ENCODE measurements at places on chromosomes 5 and 9.
A peak's percentile ranks its signal among the peaks of the same experiment; 100 is the strongest.

GRCh38 chr5:1488882-1489680 lies 34.7 kb downstream of the LPCAT1 start:
- peak; percentile 87 for DNase-seq

DNA sequence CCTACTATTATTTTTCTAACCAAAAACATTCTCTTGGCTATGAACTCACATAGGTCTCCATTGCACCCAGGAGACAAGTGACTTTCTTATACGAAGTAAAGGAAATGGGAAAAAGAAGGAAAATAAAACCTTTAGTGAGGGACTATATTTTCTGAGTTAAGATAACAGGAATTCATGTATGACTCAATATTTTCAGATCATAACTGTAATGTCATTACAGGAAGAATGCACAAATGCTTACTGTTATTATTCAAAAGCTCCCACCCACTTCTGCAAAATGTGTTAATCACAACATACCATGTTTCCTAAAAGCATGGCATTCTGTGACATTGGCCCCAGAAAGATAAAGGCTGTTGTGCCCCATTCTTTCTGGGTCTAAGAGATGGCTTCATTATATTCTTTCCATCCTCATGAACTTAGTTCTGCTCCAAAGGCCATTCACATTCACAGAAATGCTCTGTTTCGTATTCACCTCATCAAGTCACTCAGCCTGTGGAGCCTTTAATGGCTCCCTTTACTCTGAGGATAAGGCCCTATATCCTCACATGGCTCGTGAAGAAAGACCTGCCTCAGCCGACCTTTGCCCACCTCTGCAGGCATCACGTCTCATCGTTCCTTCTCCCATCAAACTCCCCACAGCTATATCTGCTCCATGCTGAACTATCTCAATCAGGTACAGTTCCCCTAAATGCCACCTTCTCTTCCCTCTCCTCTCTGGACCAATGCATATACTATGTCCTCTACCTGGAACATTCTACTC lies 77.0 kb downstream of the ABCA1 start:
- DNase-seq: peak; percentile 27

DNA sequence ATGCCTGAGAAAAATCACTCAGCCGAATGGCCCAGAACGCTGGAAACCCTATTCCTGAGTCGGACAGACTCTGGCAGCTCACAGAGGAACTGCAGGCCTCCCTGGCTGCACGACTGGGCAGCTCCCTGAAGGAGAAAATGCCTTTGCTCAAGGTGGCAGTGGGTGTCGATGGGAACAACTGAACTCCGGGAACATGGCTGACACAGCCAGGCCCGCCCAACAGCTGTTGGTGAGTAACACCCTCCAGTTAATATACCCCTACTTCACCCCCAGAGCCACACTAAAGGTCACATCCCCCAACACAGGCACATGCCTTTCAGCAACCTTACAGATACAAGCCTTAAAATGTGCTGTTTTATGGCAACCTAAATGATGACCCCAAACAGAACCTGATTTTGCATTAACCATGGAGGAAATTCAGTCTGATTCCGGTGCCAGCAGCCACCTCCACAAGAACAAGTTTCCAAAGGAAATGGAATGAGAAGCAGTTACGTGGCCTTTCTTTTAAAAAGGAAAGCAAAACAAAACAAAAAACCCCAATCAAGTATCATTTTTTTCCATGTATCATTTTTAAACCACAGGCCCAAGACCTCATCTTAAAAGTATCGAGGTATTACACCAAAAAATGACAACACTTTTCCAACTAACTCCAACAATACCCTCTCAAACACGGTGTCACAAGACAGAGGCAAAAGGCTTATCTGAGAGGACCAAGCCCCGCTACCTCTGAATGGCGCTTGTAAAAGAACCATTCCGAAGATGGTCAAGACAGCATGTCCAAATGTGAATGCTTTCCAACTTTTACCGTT lies 3.1 kb downstream of the KLF9 start:
- DNase-seq: peak; percentile 81

DNA sequence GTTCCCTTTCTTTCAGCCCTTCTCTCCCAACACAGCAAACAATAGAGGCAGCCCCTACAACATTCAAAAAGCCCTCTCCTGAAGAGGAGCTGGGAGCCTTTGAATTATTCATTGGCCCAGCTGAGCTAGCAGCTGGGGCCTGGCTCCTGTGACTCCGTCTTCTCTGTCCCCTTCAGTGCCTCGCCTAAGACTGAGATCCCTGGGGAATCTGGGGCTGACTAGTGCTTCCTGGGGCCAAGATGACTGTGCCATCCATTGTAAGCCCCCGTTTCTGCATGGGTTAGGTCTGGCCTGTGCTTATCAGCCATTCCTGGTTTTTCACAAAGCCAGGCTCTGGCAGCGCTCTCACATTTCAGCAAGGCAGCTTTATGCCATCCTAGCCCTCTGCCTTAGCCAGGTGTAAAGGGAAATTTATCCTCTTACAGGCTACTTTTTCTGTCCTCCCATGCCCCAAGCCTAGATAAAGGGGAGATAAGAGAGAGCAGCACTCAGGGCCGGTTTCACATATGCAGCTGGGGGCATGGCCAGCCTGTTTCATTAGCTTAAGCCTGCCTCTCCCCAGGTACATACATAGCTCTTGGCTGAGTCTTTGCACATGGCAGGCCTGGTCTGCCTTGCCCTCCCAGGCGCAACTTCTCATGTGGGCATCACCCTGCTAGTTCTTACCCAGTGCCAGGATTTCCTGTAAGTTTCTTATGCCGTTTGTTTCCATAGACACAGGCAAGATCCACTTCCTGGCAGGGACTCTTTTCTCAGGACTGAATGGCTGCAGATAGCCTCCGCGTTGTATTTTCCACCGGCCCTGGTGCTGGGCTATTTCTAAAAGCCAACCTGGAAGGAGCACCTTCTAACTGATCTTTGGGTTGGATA lies 15.8 kb downstream of the PTPA start:
- DNase-seq: no peak

DNA sequence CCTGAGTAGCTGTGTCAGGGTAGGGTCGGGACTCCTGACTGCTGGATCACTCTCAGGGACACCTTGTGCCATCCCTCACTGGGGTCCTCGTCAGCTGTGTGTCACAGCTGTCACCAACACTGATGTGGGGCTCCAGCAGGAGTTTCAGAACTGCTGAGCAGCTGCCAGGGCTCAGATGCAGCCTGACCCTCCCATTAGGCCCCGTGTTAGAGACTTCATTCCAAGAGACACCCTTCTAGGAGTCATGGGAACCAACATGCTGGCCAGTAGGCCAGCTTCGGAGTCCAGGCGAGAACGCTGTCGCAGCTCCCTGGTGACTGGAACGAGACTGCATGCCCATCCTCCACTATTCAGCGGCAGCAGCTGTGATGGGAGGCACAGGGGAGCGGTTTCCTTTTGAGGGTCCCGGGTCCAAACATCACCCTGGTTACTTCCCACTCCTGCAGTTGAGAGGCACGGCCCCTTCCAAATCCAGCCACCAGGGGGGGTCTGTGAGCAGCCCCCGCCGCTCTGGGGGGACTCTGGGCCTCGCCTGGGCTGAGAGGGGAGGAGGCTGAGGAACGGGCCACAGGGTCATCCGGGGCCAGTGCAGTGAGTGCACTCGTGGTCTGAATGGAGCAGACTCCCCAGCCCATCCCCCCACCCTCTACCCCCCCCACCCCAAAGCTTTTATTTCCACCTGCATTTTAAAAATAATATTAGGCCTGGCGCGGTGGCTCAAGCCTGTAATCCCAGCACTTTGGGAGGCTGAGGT lies 12.6 kb upstream of the TCF7 start:
- peak; percentile 20 for DNase-seq

DNA sequence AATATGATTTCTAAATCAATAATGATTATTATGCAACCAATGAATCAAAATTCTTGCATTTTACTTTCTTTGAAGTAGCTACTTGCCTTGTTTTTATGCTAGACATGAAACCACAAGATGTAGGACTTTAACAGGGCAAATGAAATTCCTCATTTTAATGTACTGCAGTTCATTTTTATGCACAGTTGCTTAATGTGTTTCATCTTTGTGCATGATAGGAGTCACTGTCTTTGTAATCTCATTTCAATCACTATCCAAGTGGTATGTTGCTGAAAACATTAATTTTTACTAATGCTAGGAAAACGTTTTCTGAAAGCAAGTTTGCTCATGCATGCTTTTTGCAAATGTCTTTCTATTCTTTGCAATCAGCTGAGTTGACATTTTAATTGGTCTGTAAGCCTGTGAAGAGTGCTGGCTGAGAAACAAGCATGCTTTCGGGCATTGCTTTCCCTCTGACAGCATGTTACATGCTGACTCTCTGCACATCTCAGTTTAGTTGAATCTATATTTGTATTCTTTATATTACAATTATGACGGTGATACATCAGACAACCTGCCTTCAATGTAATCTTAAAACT lies 535.0 kb upstream of the CDH18 start:
- DNase-seq: no peak

- DNase-seq: peak; percentile 71
Observed at GRCh38 chr5:173812811-173813550, 75.2 kb upstream of the CPEB4 start.

DNA sequence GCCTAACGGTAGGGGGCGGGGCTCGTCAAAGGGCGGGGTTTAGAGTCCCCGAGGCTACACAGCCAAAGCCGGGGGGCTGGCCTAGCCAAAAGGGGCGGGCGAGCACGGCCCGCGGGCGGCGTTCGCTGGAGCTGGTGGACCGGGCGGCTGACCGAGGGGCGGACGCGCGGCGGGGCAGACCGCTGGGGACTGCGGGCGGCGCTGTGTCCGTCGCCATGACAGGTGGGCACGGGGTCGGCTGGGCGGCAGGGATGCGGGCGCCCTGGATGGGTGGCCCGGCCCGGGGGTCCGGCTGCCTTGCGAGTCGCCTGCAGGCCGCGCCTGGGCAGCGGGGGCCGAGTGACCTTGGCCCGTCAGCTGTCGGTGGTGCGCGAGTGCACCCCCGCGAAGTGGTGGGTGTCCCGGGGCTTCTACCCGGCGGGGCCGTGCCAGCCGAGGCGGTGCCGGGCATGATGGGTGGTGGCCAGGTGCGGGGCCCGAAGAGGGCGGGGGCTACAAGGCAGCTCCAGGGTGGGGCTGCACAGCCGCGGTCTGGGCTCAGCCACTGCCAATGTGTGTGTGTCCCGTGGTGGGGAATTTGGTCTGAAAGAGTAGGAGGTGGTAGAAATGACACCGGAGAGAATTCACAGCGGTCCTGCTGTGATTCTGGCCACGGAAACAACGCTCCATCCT lies at the start of gene CARD19:
CARD19 (plus strand) TSS at position 87 of the 672 bp plus-strand sequence; CDS start at position 216, 129 bp downstream.
- peak; percentile 40 for DNase-seq

GRCh38 chr5:171695804-171696203 lies 89.8 kb upstream of the SMIM23 start:
- DNase-seq: no peak

- DNase-seq: no peak
Observed at GRCh38 chr5:37568893-37569292, 189.8 kb downstream of the WDR70 start.

DNA sequence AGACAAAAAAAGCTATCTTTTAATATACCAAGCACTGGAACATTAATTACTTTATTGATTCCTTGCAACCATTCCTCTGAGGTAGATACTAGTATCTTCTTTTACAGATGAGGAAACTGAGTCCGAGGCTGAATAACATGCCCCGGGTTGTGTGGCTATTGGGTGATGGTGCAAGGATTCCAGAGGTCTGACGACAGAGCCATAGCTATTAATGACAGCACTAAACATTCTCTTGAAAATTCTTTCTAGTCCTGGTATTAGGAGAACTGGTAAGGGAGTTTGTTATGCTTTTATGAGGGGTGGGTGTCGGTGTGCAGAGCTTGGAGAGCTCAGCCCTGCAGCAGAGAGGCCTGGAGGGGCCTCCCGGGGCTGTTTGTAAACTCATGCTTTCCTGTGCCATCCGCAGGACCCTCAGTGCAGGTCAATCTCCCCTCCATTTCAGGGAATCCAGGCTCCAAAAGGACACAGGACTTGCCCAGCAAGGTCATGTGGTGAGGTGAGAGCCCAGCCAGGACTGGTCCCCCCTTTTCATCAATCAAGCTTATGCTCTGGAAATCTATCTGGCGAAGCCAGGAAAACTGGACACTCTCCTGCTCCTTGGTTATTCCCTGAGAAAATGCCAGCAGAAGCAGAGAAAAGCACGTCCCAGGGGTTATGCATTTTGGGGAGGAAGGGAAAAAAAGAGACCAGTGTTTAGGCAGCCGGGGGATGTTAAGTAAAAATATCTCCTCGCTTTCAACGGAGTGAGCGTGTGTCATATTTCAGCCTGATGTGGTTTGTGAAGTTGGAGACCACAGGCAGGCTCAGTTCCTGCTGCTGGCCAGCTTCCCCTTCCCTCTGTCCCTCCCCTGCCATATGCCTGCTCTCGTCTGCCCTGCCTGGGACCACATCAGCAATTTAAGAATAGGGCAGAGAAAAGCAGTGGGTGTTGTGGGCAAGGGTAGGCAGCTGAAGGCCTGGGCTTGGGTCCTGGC lies 3.7 kb downstream of the GSN start:
- DNase-seq: peak; percentile 83

GRCh38 chr5:160675988-160676387 lies 176.0 kb downstream of the ATP10B start:
- DNase-seq: no peak

GRCh38 chr9:121246821-121247561 lies 21.0 kb upstream of the GSN start:
- DNase-seq: peak; percentile 98

GRCh38 chr5:163269624-163270023 lies 167.8 kb upstream of the CCNG1 start:
- DNase-seq: no peak
